ENCODE measurements at places on chromosomes 2 and 18.

DNA sequence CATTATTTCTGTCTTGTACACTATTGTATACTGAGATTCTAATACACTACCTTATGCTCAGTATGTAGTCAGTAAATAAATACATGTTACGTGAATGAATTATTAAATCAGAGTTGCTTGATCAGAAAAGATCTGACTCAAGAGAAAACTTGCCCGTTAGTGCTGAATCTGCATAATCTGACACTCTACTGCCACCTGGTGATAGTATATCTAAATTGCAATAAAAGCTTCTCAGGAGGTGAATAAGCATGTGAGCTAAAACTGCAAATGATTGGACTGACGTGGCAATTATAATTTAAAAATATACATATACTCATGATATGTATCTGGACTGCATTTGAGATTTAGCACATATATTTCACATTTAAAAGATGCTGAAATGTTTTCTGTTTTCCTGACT lies 70.4 kb downstream of the KIAA1328 start:
- DNase-seq: no peak

GRCh38 chr2:196218106-196218505 lies 46.7 kb upstream of the STK17B start:
- DNase-seq: peak; percentile 31

DNA sequence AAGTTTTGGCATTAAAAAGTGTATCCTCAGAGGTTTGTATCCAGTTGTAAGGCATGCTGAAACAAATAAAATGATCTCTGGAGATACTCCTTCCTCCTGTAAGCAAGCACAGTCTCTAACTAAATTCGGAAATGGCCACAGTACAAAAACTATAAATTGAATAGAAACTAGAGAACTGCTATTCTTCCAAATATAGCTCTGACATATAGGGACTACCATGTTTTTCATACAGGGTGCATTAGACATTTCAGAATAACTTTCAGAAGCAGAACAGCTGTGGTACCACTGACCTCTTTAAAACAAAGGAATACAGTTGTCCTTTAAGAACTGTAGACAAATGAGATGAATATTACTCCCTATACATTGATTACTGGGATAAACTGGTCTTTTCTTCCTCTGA lies 568.5 kb downstream of the ARHGAP15 start:
- no peak for DNase-seq

DNA sequence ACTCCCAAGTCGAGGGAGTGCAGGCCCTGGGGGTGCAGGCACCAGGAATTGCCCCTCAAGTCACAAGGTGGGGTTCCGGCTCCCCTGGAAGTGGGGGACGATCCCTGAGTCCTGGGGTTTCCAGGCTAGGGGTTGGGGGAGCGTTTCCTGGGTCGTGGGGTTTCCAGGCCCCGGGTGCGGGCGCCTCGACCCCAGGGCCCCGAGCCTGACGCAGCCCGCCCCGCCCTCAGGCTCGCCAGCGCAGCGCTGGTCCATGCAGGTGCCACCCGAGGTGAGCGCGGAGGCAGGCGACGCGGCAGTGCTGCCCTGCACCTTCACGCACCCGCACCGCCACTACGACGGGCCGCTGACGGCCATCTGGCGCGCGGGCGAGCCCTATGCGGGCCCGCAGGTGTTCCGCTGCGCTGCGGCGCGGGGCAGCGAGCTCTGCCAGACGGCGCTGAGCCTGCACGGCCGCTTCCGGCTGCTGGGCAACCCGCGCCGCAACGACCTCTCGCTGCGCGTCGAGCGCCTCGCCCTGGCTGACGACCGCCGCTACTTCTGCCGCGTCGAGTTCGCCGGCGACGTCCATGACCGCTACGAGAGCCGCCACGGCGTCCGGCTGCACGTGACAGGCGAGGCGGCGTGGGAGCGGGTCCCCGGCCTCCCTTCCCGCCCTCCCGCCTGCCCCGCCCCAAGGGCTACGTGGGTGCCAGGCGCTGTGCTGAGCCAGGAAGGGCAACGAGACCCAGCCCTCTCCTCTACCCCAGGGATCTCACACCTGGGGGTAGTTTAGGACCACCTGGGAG lies 12.0 kb downstream of the SIGLEC15 start:
- DNase-seq: no peak

- DNase-seq: peak; percentile 95
These were observed 32.6 kb downstream of the MARCHF4 start for GRCh38 chr2:216339456-216340279.

DNA sequence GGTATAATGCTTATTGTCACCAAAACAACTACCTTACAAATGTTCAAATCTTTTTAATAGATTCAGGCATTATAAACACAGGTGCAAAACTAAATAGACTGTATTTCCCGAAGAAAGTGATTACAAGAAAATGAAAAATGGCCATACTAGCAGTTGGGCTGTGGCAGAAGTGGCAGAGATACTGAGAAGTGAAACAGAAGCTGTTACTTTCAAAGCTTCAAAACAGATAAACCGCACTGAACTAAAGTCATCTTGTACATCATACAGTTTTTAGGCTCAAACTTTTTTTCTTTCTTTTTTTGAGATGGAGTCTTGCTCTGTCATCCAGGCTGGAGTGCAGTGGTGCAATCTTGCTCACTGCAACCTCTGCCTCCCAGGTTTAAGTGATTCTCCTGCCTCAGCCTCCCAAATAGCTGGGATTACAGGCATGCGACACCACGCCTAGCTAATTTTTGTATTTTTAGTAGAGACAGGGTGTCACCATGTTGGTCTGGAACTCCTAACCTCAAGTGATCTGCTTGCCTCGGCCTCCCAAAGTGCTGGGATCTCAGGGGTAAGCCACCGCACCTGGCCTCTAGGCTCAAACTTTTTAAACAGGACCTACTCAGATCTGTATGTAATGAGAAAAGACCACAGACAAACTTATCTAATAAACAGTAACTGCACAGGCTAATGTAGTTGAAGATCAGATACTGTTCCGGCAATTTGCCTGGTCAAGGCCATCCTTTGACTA lies 77.9 kb upstream of the SATB2 start:
- no peak for DNase-seq

GRCh38 chr18:76915456-76915855 lies 93.1 kb downstream of the ZNF236 start:
- no peak for DNase-seq

- no peak for DNase-seq
These were observed 173.1 kb downstream of the PTH2R start for GRCh38 chr2:208579678-208580077.

DNA sequence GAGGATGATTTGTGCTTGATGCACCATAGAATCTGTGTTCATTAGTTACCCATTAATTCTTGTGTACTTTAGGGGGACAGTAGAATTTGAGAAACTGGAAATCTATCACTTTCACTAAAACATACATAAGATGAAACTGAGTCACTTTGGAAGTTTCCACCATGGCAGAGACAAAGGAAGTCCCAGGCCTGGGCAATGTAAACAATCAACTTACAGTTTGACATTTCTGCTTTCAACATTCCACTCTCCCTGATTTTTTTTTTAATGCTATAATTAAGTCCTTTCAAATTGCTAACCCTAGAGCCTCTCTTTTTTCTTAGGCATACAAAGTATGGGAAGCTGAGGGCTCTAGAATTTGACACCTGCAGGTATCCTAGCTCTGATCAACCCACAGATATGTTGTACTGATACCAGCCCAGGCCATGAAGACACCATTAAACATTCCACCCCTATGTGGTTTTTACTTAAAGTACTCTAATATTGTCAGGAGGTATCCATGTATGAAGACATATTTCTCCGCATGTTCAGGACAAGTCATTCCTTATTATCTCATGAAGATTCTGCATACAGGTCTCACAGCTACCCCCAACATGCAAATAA lies 88.5 kb upstream of the GLS start:
- DNase-seq: no peak

- DNase-seq: no peak
These were observed 131.3 kb downstream of the INSIG2 start for GRCh38 chr2:118219611-118220010.

DNA sequence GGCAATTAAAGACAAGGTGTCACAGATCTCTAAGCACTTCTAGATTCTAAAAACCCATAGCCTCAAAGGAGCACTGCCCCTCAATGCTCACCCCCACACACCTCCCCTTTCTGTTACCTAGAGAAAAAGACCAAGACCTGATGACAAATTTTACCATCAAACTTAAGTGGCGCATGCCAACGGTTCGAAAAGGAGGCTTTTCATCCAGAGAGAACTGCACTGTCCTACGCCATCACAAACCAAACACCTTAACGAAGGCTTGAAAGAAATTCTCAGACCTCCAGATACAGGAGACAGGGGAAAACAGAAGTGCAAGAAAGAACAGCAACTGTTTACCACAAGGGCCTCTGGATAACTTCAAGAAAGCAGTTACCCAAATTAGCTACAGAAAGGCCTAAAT lies 2.0 kb upstream of the ZC3H6 start:
- no peak for DNase-seq

DNA sequence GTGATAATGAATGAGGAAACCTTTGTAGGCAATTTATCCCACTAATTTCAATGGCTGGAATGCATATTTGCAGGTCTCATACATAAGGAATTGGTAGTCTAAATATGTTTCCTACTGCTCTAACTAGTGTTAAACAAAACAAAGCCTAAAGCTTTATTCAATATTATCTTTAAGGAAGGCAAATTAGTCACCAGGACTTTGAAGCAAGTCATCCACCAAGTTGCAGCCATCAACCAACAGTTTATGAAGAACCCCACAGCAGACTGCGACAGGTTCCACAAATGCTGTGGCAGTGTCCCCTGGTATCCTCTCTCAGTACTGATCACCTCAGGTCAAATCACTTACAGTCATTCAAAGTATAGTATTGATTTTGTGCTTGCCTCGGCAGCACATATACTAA lies 181.5 kb upstream of the ZFP36L2 start:
- DNase-seq: no peak

DNA sequence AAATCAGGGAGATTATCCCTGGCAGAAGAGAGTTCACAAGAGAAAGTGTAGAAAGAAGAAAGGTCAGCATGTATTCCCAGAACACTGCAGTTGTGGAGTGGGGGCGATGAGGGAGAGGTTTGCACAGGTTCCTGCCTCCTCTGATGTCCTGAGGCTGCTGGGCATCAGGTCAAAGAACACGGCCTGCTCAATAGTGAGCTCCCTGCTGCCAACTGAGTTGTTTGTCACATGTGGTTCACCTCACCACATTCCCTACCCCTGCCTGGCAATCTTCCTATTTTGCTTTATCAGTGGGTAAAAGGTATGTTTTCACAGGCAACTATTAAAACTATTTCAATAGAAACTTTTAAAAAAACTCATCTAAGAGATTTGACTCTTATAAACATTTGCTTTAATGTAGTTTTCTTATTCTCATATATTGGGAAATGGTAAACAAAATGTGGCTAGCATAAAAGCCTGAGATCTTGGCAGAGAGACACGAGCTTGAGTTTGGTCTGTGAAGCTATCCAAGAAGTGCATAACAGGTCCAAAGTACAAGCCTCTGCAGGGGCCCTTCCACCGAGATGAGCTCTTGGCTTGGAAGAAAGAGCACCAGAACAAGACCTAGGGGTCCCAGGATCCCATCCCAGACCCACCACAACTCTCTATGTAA lies 123.9 kb upstream of the SRD5A2 start:
- no peak for DNase-seq

- no peak for DNase-seq
These were observed 73.7 kb downstream of the MEIS1 start for GRCh38 chr2:66508484-66509071.

DNA sequence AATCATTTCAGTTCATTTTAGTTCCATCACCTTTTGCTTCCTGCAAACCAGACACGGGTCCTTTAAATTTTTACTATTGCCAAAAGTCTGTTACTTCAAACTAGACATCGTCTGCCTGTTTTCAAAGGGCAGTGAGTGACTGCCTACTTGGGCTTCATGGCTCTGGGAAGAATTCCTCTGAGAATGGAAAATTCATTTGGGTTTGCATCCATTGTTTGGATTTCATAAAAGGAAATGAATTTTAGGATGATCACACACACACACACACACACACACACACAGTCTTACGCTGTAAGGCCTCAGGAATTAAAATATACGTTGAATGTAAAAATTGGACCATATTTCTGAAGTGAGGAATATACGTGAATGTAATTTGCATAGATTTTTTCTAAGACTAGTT lies 1584.3 kb upstream of the ACVR2A start:
- DNase-seq: peak; percentile 34

- DNase-seq: no peak
These were observed 41.1 kb downstream of the STAT1 start for GRCh38 chr2:190972846-190973245.

GRCh38 chr2:65016789-65017188 lies 27.6 kb downstream of the SLC1A4 start:
- DNase-seq: no peak

- no peak for DNase-seq
These were observed 31.9 kb downstream of the DSC3 start for GRCh38 chr18:31010601-31011000.

DNA sequence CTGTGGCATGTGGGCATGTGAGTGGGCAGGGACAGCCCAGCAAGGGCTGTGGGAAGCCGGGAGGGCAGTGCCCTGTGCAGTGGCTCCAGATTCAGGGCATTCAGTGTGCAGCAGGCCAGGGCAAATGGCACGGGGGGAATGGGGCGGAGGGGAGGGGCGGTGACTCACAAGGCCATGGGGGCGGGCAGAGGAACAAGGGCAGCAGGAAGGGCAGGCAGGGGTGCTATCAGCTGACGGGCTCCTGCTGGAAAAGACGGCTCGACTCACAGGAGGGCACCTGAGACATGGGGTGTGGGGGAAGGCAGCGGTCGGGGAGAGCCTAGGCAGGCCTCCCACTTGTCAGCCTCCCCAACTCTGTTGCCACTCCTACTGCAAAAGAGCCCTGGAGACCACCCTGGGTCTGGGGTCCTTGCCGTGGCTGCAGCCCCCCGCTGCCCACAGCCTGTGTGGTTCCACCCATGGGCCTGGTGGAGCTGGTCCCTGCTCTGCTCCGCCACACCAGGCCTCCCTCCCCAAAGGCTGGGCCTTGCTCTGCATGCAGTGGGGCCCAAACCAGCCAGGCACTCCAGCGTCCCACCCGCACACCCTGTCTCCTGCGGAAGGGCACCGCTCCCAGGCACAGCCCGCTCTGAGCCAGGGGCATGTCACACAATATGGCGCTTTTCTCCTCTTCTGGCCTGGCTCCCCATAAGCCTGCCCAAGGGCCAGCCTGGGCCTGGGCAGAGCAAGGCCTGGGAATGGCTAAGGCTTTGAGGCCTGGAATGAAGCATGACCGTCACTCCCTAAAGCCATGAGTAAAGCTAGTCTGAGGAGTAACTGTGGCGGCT lies 25.9 kb downstream of the HS6ST1 start:
- DNase-seq: no peak

DNA sequence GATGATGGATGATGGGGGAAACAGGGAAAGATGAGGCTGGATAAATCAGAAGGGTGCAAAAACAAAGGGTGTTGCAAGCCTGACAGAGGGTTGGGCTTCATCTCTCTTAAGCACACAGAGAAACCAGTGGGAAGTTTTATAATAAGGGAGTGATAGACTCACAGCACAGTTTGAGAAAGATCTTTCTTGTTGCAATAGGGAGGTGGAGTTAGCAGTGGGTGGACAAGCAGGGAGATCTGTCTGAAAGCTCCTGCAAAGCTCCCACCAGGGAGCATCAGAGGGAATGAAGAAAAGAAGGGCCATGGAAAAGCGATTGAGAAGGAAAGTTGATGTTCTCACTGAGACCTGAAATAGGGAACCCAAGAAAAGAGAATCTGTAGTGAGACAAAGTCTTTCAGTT lies 64.9 kb downstream of the BOD1L2 start:
- DNase-seq: no peak

GRCh38 chr2:73284296-73285158 lies at the start of gene FBXO41:
Gene FBXO41, minus strand, starts transcription at chr2:73284478. Its CDS starts 14,848 bp downstream, at chr2:73269630.
- no peak for DNase-seq

GRCh38 chr2:41038408-41038807 lies 586.5 kb upstream of the SLC8A1 start:
- DNase-seq: no peak

GRCh38 chr2:239287461-239287860 lies 113.4 kb downstream of the HDAC4 start:
- no peak for DNase-seq
